ENCODE measurements at places on chromosomes 7 and 10. TPM values are rescaled to one million over a fixed set of nuclear protein-coding genes. Genes with fewer than 3 reads are reported as not detected.

GRCh38 chr7:81574723-81575326 lies 195.0 kb downstream of the HGF start:
- DNase-seq = no peak

EBF3 gene
- 0.43 TPM for total RNA-seq

DNA sequence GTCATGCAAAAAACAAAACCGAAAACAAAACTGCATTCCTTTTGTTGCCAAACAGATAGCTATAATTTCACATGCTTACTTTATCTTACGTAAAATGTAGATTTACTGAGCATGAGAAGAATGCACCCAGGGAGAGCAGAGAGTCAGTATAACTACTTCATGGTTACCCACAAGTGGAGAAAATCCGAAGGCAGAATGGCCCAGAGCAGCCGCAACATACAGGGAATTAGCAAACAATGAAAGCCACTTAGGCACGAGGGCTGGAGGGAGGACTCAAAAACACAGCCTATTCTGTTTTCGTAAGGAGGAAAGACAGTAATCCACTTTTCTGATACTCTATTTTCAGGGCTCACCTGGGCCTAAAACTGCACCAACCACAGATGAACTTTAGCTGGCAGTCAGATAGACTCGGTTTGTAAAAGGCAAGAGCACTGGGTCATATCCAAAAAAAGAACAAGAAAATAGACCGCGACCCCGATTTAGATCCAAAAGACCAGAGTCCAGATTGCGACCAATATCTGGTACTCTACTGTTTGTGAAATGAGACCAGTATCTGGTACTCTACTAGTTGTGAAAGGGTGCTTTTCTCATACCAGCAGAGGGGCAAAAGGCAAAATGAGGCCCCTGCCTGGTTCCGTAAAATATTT lies 1.3 kb downstream of the ITPRIP start:
- DNase-seq = peak; percentile 65

ZNF655 gene
- 54.6 TPM for total RNA-seq

NKX2-3 gene
- not detected for total RNA-seq

DNA sequence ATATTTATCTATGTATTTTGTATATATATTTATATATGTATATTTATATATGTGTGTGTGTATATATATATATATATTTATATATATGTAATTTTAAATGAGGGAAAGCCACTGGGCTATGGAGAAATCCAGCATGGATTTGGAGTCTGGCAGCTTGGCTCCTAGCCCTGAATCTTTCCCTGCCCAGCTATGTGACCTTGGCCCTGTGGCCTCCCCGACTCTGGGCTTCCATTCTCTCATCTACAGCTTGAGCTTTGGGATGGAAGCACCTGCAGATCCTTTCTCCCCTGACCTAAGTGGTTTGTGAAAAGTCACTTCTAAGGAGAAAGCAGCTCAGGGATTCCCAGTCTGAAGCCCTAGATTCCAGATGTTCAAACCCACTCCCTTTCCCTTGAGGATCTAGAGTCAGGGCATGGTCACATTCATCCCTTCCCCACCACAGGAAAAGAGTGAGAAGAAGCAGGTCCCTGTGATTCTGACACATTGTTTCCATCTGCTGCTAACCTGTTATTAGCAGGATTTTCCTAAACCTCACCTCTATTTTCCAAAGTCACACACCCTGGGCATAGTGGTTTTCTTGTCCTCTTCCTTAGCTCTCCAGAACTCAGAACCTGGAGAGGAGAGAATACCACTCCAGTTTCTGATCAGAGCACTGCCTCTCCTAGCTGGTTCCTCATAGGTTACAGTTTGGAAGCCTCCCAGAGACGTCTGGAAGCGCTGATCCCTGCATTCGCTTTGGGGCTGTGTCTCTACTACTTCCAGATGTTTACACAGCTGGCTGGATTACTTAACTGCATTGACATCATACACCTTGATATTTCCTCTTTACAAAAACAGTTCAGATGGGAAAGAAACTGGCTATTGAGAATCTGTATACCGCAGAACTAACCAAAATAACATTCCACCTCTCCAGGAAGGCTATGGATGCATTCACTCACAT lies 327.5 kb upstream of the ZMIZ1 start:
- no peak for DNase-seq

DNA sequence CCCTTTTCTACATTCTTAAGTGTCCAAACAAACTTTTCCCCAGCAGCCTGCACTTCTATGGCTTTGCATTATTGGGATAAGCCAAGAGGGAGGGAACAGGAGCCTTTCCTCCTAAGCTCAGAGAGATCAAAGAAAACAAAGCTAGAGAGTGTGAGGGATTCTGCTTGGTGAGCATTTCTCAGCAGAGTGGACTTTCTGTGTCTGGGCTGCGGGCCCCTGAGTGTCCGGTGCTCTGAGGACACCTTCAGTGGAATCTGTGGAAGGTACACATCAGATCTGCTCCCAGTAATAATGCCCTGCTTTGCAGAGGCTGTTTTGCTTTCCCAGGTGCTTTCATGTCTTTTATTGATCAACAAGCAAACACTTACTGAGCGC lies 50.2 kb downstream of the KCNMA1 start:
- no peak for DNase-seq

- peak; percentile 49 for DNase-seq
Measured at GRCh38 chr10:84097787-84098353, 41.4 kb upstream of the GHITM start.

FAM221A gene
- 0.43 TPM for total RNA-seq

DNA sequence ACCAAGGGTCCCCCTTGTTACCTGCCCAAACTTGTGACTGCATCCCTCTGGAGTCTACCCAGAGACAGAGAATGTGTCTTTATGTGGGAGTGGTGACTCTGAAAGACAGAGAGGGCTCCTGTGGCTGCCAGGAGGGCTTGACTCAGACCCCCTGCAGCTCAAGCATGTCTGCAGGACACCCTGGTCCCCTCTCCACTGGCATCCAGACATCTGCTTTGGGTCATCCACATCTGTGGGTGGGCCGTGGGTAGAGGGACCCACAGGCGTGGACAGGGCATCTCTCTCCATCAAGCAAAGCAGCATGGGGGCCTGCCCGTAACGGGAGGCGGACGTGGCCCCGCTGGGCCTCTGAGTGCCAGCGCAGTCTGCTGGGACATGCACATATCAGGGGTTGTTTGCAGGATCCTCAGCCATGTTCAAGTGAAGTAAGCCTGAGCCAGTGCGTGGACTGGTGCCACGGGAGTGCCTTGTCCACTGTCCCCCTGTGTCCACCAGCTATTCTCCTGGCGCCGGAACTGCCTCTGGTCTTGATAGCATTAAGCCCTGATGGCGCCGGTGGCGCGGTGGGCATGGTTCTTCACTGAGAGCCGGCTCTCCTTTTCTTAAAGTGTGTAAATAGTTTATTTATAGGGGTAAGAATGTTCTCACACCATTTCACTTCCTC lies 19.4 kb upstream of the SH2D4B start:
- no peak for DNase-seq

DNA sequence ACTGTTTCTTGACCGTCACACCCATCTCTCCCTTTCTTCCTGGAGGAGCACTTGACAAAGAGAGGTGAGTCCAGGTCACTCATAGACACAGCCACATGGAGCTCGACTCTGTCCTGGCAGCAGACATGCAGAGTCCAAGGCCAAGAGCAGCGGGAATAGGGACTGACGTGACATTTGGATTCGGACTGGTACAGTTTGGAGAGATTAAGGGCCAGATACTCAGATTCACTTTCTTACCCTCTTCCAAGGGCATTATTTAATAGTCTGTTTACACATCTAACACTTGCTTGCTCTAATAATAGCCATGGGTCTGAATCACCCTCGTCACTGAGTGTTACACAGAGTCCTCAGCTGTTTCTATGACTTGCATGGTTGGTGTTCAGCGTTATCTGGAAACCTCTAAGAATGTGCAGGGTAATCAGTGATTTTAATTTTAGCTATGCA lies 39.2 kb upstream of the OTUD1 start:
- peak; percentile 95 for DNase-seq

FGFR2 gene
- not detected for total RNA-seq

BLVRA gene
- 12.8 TPM for total RNA-seq

BZW2 gene
- total RNA-seq = 61.0 TPM

PRSS37 gene
- total RNA-seq = not detected

LRGUK gene
- total RNA-seq = 0.13 TPM

DNA sequence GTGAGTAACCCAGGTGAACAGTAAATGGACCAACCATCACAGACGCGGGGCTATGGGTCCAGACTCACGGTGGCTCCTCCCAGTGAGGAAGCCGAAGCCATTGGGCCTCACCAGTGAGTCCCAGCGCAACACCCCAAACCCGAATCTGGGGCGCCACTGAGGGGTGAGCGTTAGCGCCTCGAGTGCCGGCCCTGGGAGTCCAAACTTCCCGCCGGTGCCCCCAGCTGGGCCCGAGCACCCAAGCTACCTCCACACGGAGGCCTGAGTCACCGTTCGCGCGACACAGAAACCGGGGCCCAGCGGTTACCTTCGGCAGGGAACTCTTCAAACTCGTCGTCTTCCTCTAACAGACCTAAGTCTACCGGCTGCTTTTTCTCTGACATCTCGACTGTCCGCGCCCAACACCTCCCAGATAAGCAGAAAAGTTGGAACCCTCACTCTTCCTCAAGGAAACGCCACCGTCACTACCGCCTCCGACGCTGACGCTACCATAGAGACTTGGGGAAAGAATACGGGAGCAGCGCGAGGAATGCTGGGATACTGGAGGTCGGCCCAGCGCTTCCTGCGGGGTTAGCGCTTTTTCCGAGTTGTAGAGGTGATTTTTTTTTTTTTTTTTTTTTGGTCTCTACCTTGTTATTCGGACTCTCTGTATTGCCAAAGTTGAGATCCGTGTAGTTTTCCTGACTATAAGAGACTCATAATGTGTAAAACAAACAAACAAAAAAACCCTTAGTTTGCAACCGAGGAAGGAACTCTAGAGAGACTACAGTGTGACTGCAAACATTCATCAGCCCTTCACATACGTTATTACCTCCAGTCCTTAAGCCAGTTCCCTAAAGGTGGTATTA lies at the start of gene SEM1:
Gene SEM1 (minus strand): TSS at position 466 of the 848 bp plus-strand sequence. CDS start 83 bp downstream, at position 383.
- peak; percentile 94 for DNase-seq

DNA sequence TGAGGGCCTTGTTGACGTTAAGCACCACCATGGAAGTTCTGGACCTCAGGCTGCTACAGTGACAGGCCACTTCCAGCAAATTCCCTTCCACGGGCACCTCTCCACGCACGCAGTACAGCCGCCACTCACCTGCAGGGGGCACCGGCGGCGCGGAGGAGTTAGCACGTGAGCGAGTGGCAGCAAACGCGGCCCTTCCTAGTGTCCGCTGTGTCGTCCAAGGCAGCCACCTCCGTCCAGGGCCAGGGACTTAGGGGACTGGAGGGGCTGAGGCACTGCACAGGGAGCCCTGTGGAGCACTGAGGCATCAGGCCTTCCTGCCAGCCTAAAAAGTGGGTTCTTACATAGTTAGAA lies 164.4 kb downstream of the SVIL start:
- DNase-seq = no peak

MBL2 gene
- total RNA-seq = not detected

GRCh38 chr7:98107313-98107721 lies 655 bp downstream of the LMTK2 start:
- peak; percentile 36 for DNase-seq

BCAP29 gene
- total RNA-seq = 222 TPM

IFIT1B gene
- not detected for total RNA-seq

- DNase-seq = no peak
Measured at GRCh38 chr10:103545366-103545765, 51.9 kb downstream of the NEURL1 start.

CLRN3 gene
- not detected for total RNA-seq

DNA sequence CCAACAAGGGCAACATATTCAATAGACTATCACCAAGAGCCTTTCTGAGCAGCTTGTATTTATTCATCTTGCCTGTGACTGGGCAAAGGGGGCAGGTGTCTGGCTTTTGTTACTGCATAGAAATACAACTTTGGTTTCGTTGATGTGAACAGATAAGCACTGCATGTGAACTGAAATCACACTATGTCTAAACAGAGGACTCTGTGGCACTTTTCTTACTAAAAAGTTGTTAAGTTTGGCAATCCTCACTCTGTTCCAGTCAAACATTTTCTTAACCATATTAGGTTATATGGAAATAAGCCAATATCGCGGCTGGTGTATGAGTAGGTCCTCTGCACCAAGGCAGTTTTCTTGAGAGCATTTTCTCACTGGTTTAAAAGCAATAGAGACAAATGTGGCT lies 48.5 kb downstream of the CALD1 start:
- peak; percentile 81 for DNase-seq

- peak; percentile 16 for DNase-seq
Measured at GRCh38 chr10:100209303-100209702, 20.1 kb downstream of the CHUK start.

PLAC9 gene
- 19.6 TPM for total RNA-seq

- no peak for DNase-seq
Measured at GRCh38 chr7:45646207-45646821, 72.1 kb downstream of the ADCY1 start.

CNPY1 gene
- not detected for total RNA-seq

DNA sequence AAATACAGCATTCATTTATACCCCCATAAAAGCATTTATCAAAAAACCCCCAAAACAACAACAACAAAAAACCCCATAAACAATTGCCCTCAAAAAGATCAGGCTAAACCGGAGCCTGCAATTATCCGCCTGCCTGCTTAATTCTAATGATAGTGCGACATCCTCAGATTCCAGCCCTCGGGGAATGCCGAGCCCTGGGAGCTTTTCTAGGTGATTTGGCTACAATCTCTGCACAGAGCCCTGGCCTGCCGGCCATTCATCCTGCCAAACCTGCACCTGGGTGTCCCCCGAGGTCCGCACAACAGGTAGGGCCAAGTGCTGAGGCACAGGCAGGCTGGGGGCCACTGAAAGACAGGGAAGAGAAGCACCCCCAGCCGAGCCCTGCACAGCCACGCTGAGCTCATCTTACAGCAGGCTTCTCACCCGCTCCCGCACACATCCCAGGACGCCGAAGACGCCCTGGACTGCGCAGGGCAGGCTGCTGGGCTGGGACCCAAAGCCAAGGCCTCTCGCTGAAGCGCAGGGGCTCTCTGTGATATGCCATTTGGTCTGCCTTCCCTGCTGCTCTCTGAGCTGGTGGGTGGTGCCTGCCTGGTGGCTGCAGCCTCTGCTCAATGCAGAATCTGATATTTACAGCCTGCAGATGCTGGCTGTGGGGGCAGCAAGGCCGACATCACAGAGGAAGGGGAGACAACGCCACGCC lies 57.5 kb downstream of the CAMK2B start:
- no peak for DNase-seq

DNA sequence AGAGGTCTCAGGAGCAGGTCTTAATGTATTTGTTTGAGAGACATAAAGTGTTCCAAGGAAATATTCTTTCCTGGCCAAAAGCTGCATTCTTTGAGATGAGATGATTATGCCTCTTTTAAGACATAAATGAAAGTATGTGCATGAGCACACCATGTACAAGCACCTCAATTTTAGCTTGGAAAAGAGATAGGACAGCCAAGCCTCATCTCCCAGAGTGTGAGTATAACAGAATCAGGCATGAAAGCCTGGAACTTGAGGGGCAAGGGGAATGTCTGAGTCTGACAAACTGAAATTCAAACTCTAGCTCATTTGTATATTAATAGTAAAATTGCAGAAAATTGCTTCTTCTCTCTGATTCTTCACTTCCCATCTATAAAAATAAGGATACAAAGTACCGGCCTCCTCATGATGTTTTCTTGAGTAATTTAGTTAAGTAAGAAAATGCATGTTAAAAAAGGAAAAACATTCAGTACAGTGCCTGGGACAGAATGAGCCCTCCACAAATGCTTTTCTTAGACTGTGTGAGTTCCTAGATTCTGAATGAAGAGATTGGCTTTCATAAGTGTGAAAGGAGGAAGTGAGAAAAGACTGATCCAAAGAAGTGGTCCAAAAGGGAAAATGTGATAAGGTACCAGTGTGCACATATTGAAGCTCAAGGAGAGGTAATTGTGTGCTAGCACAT lies 1260.9 kb upstream of the SORCS1 start:
- DNase-seq = no peak
